ENCODE measurements at places on chromosomes 5 and 9. TPM values are rescaled to one million over a fixed set of nuclear protein-coding genes. Genes with fewer than 3 reads are reported as not detected.

The FLT4 gene
- 0.37 TPM for total RNA-seq

The DBH gene
- total RNA-seq: not detected

The TGFBR1 gene
- 172 TPM for total RNA-seq

The CDK7 gene
- total RNA-seq: 57.4 TPM

The TRIM7 gene
- total RNA-seq: 1.2 TPM

The NEUROG1 gene
- total RNA-seq: not detected

The IFNA21 gene
- not detected for total RNA-seq

The FBP2 gene
- total RNA-seq: not detected

The CDC25C gene
- 1.1 TPM for total RNA-seq

The FOXI1 gene
- not detected for total RNA-seq

The ZNF622 gene
- 63.3 TPM for total RNA-seq

The RELL2 gene
- 2.1 TPM for total RNA-seq

The FOXD1 gene
- 0.28 TPM for total RNA-seq

The PHF24 gene
- total RNA-seq: under 0.01 TPM

The NRARP gene
- total RNA-seq: 0.09 TPM

The ABCA1 gene
- total RNA-seq: 232 TPM

The GABRB2 gene
- under 0.01 TPM for total RNA-seq

The EIF4E1B gene
- not detected for total RNA-seq

The CTNND2 gene
- not detected for total RNA-seq
